ENCODE measurements at places on chromosomes 6 and 20.
A peak's percentile ranks its signal among the peaks of the same experiment; 100 is the strongest.

DNA sequence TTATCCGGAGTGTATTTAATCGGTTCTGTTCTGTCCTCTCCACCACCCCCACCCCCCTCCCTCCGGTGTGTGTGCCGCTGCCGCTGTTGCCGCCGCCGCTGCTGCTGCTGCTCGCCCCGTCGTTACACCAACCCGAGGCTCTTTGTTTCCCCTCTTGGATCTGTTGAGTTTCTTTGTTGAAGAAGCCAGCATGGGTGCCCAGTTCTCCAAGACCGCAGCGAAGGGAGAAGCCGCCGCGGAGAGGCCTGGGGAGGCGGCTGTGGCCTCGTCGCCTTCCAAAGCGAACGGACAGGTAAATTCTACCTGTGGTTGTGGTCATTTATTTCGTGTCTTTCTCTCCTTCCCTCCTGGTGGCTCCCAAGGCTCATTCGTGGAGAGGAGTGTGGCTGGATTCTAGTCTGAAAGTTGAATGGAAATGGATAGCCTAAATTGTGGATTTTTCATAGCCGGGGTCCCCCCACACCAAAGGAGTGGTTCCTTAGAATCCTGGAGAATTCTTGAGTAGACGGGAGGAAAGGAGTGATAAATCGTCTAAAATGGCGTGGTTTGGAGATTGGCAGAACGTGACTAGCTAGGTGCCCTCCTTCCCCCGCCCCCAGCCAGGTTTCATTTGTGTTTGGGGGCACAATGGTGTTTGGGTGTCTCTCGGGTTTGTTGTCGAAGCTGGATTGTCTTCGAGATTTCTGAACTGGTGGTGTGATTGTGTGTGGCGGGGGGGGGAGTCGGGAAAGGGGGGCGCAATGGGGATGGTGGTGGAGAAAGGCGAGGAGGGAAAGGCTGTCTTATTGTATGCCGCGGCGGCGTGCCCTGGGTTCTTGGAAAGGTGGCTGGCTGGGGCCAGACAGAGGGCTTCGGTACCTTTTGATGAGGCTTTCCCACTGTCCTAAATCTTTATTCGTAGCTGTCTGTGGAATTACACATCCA, 673 bp downstream of the MARCKS start:
- DNase-seq, result peak; percentile 1

DNA sequence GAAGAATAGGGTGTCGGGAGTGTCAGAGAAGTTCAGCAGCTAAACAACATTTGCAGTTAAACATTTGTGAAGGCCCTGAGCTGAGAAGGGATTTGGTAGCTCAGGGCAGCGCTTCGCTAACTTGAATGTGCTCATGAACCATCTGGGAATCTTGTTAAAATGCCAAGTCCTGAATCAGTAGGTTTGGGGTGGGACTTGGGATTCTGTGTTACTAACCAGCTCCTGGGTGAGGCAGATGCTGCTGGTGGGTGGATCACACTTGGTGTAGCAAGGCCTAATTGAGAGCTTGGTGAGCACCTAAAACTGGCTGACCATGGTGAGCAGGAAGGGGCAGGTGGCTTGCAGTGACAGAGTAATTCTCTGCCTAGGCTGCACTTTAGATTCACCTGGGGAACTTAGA, 5.9 kb downstream of the PTPRA start:
- DNase-seq, result no peak

DNA sequence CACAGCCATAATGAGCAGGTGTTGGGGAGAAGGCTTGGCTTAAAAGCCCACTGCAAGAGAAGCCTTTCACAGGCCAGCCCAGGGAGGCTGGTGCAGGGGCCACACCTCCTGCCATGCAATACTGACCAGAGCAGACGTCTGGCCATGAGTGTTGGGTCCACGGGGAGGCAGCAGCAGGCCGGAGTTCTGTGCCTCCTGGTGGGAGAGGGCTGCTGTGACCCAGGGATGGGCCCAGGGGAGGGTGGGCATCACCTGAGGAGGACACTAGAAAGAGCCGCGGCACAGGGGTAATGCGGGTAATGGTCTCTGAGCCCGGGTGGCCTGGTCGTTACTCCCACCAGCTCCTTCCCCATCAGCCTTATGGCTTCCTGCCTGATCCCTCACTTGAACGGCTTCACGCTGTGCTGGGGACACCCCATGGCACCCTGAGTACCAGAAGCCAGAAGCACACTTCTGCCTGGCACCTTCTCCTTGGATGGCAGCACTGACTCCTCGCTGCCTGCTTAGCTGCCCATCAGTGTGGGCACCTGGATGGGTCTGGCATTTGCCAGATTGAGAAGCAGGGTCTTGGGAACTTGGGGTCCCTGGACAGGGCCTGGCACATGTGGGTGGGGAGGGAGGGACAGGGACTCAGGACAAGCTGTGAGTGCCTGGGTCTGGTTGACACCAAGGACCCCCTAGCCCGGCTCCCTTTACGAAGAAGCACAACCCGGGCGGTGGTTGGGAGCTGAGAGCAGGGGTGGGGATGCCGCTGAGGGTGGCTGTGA, 108.8 kb downstream of the ASXL1 start:
- DNase-seq, result no peak

DNA sequence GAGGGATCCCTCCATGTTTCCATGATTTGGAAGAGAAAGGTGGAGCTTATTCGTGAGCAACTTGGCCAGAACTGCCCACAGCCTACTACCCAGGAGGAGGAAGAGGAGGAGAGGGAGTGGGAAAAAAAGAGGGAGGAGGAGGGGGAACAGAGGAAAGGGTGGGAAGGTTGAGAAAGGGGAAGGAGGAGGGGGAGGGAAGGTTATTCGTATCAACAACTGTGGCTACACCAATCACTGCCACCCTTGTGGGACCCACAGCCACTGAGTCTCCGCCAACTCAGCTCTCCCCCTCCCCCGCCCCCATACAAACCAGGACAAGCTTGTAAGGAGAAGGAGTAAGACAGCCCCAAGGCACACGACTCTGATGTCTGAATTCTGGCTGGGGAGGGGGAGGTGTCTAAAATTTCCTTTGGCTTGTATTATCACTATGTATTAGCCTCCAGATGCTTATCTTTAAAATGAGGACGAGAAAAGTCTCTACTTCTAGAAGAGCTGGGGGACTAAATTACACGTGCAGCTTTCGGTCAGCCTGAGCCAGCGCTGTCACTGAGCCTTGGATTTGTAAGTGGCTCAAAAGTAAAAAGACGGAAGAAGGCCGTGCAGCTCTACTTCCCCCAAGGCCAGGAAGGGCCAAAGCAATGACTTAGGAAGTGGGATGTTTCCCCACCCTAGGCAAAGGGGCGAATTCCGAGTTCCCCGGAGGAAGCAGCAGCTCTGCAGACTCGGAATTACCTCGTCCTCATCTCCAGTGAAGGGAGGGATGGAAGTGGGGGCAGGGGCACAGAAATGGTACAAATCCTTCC, 1.0 kb downstream of the FKBP1A start:
- no peak for DNase-seq

DNA sequence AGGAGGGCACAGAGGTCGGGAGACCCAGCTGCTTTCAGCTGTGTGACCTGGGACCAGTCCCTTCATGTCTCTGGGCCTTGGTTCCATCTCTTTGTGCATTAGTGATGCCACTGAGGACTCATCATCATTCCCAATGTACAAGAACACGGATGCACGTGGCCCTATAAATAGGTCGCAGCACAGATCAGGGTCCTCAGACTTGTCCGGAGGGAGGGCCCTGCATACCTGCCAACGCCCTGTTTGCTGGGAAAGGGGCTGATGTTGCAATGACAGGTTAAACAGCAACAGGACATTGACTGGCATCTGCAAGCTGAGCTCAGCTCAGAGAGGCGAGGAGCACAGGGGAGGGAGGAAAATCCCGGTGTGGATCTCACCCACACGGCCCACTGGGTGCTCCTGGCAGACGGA, 21.8 kb downstream of the TGM2 start:
- no peak for DNase-seq

- DNase-seq, result no peak
Observed at GRCh38 chr20:62274332-62274950, 28.4 kb upstream of the ADRM1 start.

DNA sequence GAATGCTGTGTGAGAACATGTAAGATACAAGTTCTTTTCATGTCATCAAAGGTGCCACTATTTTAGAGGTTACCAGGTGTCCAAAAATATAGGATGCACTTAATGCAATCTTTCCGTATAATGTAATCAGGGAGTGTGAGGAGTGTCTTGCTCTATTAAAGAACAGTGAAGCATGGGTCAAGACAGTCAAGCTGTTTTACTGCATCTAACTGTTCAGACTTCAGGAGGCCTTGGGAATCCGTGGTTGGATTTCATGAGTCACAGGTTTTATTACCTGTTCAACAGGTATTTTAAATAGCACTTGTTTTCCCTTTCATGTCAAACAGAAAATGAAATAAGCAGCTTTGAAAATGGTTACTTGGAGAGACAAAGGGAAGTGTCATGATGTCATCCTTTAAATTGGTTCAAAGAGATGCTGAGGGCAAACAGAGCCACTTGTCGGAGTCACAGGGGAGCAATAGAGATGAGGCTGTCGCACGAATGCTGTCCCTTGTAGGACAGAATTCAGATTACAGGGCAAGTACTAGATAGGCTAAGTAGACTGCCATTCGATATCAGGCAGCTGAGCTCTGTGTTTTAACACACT, 621.5 kb downstream of the QKI start:
- DNase-seq, result no peak

DNA sequence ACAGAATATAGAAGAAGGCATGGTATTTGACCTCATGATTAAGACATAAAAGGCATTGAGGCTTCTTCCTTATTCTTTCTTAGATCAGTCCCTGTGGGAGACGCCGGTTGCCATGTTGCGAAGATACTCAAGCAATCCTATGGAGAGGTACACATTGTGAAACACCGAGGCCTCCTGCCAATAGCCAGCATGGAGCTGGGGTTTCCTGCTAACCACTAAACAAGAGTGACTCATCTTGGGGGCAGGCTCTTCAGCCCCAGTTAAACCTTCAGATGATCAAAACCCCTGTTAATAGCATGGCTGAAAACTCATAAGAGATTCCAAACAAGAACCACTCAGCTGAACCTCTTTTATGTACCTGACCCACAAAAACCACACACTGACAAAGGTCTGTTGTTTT, 478.8 kb downstream of the CD83 start:
- DNase-seq, result no peak

DNA sequence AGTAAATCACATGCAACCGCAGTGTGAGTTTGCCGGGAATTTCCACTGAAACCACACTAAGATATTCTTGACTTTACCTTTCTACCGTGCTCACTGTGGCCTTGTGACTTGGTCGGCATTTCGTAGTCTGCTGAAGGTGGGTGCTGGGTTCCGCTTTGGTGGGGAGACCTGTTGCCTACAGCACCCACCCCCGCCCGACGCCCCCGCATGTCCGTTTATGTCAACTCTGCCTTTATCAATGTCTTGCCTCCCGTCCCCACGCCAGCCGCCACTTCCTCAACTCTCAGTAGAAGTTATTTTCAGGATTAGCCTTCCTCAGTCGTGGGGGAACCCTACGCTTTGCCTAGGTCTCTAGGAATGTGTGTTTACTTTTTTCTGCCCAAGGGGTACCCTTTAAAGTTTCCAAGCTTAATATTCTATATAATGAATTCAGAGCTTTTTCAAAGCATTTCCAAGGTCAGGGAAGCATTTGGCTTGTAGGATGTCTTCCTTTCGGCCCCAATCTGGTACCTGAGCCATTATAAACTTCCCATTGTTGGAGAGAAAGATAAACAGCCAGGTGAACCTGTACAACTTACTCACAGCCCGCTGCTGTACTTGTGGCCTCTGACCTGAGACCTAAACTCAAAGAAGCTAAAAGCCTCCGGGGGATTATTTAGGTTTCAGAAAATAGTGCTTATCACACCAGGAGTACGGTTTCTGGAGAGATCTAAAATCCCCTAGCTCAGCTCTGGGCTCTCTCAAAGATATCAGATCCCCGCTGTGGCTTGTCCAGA, 54.2 kb downstream of the TBC1D7 start:
- no peak for DNase-seq

GRCh38 chr6:32212076-32212760, 11.6 kb downstream of the NOTCH4 start:
- DNase-seq, result no peak

DNA sequence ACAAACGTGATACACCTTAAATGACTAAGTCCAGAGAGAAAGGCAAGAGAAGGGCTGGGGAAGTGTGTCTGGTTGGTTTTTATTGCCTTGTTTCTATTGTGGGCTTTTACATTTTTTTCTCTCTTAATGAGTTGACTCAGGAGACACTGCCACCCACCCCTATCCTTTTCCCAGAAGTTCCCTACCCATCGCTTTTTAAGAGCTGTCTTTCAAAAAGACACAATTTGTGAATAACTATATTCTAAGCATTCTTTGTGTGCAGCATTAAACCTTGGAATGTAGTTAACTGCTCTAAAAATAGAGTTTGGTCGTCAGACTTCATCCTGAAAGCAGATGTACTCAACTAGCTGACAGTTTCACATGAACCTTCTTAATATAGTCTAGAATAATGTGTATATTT, 174.9 kb downstream of the ISM1 start:
- DNase-seq, result no peak

GRCh38 chr6:3292431-3293197, 33.9 kb downstream of the PSMG4 start:
- DNase-seq, result no peak

GRCh38 chr6:55023230-55023629, 151.1 kb upstream of the HCRTR2 start:
- DNase-seq, result no peak

- no peak for DNase-seq
Observed at GRCh38 chr6:7431674-7432390, 42.2 kb downstream of the RIOK1 start.

GRCh38 chr6:114762145-114762544, 419.3 kb upstream of the HS3ST5 start:
- DNase-seq, result no peak

DNA sequence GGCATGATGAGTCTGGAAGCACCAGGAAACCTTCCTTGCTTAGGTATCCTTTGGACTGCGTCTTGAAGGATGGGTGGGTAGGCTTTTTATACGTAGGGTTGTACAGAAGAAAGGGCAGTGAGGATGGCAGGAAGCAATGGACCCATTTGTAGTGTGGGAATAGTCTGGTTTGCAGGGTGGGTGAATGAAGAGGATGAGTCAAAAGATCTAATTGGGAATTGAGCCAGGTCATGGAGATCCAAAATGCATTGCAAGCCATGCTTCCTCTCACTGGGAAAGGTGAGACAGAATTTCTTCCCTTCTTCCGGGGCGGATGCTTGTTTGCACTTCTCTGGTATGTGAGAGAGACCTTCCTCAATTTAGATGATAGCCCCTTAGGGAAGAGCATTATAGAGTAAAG, 10.1 kb upstream of the BTBD3 start:
- no peak for DNase-seq

- no peak for DNase-seq
Observed at GRCh38 chr6:10962673-10963072, 75.8 kb downstream of the SYCP2L start.
